Suprapubic skin (tissue), 4 donors: ENCODE measurements at places on chromosomes 1 and 21. TPM values are rescaled to one million over a fixed set of nuclear protein-coding genes. Genes with fewer than 3 reads are reported as not detected.

DNA sequence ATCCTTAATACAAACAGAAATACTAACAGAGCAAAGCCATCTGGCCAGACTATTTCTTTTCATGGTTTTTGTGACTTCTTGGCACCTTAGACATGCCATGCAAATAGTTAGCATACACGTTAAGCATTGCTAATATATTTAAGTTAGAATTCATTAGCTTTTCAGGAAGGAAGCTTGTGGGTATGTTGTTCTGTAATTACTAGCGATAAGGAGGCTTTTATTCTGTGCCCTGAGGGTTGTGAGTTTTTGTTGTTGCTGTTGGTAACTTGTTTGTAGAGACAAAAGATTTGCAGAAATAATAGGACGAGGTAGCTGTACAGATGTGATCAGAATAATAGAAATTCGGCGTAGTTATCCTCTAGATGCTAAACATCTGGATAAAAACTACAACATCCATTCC lies 305.3 kb downstream of the TM2D1 start:
- no peak for DNase-seq

GRCh38 chr1:55951291-55951690 lies 628.1 kb downstream of the PLPP3 start:
- no peak for DNase-seq

GRCh38 chr1:59520194-59520593 lies 223.3 kb downstream of the FGGY start:
- DNase-seq: no peak

GRCh38 chr1:75812065-75812464 lies 15.4 kb downstream of the MSH4 start:
- DNase-seq: no peak

DNA sequence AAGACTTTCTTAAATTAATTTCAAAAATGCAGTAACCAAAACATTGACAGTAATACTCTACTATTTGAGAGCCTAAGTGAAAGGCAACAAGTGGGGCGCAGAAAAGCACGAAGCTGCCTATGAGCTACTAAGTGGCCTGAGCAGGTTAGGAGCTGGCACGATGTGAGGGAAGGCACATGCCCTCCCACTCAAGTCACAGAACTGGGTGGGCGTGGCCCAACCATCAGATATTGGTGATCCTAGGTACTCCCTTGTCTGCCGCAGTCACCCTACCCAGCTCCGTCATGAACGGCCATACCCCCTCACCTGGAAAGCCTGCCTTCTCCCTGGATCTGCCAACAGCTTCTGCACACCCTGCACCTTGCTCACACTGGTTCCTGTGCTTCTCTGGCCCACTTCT lies 40.8 kb downstream of the SSBP3 start:
- DNase-seq: no peak

GRCh38 chr1:40079774-40080400 lies 17.2 kb downstream of the PPT1 start:
- DNase-seq: no peak

DNA sequence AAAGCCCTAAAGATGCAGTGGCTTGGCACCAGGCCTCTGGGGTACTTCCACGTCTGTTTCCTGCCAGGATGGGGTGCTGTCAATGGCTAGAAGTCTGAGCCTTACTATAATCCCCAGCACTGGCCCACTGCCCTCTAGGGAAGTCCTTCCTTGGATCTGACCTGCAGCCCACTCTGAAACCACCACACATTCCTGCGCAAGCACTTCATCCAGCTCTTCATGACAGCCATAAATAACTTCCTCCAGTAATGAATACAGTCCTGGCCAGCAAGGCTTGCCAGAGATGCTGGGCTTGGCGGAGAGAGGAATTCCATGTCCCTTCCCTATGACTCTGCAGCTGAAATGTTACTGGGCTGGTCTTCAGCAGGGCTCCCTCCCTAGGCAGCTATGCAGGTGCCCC lies 32.6 kb downstream of the ALPL start:
- DNase-seq: no peak

DNA sequence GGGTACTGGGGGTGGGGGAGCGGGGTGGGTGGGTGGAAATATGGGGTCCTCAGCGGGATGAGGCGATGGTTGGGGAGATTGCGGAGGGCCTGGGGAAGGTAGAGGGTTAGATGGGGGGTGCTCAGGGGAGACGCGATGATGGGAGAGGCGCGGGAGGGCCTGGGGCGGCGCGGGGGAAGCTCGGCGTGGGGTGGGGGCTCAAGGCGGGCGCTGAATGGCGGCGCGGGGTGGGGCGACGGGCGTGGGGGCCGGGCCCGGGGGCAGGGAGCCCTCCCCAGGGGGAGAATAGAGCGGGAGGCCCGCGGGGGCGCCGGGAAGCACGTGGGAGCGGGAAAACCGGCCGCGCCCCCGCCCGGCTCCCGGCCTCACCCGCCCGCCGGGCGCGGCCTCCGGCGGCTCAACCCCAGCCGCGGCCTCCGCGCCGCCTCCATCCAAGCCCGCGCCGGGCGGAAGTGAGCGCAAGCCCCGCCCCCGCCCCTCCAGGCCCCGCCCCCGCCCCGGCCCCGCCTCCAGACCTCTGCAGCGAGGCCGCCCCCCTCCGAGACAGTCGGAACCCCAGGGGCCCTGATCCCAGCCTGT lies at the start of gene FAAP20:
Gene FAAP20, minus strand, starts transcription at position 454 of the 579 bp plus-strand sequence. Its CDS starts 23 bp downstream, at position 431.
- DNase-seq: no peak

GRCh38 chr1:241012708-241013340 lies 344.2 kb downstream of the RGS7 start:
- DNase-seq: no peak

DNA sequence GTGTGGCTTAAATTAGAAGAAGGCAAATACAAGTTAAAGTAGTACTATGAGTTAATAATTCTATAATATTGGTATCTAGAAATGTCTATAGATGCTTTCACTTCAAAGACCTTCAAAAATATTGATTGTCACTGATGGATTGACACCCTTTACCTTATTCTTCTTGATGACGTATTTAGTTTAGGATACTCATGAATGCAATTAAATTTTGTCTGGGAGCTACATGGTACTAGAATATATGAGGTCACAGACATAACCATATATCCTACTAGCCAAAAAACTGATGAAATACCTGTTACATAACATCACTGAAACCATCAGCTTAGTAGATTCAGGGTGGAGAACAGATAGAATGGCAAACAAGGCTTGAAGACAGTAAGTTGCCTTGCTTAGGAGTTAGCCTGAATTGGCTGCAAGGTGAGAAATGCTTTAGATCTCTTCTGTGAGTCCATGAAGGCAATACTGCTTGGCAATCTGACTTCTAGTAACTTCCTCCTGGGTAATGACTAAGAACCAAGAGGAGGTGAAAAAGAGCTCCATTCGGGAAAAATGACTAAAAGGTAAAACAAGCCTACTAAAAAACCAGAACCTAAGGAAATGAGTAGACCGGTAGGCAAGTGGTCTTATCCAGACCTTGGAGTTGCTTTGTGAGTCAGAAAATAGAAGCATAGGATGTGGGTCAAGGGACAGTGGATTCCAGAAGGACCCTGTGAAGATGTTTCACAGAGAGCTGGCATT lies 16.9 kb upstream of the ARHGAP29 start:
- DNase-seq: no peak

- no peak for DNase-seq
Observed at GRCh38 chr1:184022668-184023067, 14.9 kb downstream of the COLGALT2 start.

DNA sequence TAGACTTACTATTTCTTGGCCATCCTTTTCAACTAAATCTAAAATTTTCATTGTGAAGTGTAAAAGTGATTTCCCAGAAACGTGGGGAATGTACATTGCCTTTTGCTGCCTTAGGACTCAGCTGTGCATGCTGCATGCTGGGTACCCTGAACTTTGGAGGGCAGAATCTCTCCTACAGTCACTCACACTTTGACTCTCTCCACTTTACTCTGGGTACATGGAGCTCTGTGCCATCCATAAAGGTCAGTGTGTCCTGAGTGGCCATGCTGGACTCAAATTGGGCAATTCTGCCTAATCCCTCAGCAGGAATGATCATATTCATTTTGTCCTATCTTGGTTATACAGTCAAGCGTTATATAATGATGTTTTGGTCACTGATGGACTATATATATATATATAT lies 105.6 kb downstream of the NR5A2 start:
- no peak for DNase-seq

DNA sequence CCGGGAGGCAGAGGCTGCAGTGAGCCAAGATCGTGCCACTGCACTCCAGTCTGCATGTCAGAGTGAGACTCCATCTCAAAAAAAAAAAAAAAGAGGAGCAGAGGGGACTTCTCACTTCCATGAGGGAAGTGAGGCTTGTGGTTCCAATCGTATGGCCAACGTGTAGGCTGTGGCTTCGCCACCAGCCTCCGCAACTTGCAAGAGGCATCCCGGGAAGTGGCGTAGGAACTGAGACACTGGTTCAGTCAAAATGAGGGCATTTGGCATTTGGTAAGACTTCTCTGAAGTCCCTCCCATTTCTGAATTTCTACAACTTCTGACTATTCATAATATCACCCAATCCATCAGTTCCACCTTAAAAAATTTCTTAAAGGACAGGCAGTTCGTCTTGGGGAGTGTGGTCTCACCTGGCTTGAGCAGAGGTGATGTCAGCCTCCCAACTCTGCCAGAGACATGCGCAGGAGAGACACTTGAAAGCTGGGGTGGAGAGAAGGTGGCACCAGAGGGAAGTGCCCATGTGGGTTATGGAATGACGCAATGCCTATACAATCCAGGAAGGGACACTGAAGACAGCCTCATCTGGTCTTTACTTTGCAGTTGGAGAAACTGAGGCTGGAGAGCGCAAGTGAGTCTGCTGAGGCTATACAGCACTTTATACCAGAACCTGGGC lies 17.2 kb downstream of the KAZN start:
- DNase-seq: no peak

DNA sequence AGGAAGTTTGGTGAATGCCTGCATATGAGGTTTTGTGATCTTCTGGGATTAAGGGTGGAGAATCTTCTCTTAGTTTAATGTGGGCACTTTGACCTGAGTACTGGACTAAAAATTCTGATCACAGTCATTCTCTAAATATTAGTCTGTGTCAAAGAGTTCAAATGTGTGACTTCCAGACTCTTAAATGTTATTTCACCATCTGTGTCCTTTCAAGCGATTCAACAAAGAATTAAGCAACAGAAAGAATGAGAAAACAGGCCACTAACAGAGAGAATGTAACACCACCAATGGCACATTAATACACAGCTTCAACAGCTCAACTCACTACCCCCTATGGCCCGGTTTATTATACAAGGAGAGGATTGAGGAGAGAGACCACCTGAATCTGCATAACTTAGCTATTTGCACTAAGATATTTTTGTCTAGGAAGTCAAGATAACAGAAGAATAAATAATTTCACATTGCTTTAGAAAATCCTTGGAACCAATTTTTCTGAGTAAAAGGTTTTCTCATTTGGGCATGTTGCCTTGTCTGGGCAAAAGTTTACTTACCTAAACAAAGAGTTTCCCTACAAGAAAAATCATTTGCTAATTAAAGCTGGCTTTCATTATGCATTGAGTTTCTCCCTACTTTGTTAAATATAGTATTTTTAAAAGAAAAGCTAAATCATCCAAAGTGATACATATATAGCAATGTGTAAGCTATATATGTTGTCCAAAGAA lies 1313.7 kb downstream of the NCAM2 start:
- no peak for DNase-seq

- no peak for DNase-seq
Observed at GRCh38 chr1:183200451-183200850, 14.4 kb downstream of the LAMC2 start.

DNA sequence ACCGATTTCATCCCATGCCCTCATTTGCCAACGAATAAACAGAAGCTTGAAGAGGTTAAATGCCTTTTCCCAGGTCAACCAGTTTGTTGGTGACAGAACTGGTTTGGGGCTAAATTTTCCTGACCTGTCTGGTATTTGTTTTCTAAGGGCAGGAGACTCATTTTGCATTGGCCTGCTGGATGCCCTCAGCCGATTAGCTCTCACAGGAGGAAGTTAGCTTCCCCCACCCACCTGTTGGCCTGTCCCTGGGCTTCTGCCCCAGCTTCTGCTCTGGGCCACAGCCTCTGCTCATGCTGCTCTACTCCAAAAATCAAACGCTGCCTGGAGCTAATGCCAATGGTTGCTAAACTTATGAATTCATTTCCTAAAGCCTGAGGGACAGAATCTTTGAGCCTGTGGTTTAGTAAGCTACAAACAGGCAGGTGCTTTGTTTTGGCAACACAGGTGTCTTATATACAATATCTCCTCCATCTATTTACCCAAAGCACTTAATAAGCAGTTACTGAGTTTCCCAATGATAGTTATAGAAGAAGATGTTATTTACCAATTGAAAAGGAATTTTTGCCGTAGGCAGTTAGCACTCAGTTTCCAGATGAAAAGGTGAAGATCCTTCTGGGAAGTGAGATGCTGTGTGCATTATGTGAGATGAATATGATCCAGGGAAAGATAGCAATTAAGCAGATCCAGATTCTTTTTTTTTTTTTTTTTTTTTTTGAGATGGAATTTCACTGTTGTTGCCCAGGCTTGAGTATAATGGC lies 82.3 kb downstream of the TM2D1 start:
- DNase-seq: no peak

- no peak for DNase-seq
Observed at GRCh38 chr1:38559446-38560165, 300.0 kb downstream of the RRAGC start.

GRCh38 chr1:9844756-9845155 lies 21.0 kb upstream of the CLSTN1 start:
- DNase-seq: no peak

DNA sequence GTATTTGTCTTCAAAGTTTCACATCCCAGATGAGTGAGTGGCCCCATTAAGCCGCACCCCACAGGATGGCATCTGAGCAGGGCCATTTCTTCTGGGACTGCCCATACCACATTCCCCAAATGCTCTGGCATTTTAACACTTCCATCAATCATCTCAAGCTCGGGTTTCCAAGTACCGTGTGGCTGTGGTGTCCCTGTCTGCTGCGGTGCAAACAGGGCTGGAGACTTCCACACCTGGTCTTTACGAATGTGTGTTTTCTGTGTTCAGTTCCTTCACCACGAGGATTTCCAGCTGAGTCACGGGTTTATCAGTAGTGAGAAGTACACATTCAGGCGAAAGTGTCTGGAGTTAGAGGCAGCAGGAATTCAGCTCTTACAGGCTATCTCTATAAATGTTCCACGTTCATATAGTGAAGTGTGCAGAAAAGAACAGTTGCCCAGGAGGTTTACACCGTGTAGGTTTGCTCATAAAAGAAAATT lies 195.2 kb downstream of the RHOU start:
- DNase-seq: no peak

The HSPA6 gene
- 8.1 TPM for total RNA-seq

The FCN3 gene
- total RNA-seq: 2.3 TPM

The NUCKS1 gene
- total RNA-seq: 55.0 TPM

The RGS8 gene
- not detected for total RNA-seq

The CBS gene
- 5.2 TPM for total RNA-seq

The FCRLB gene
- 0.72 TPM for total RNA-seq

The FOXO6 gene
- total RNA-seq: 1.4 TPM

The KAZN gene
- 33.5 TPM for total RNA-seq

The CITED4 gene
- total RNA-seq: 90.4 TPM

The AMY2A gene
- not detected for total RNA-seq
